ENCODE measurements at places on chromosomes 7 and 10. TPM values are rescaled to one million over a fixed set of nuclear protein-coding genes. Genes with fewer than 3 reads are reported as not detected.

The CYP3A4 gene
- not detected for total RNA-seq

The SLC13A1 gene
- not detected for total RNA-seq

The NUDT1 gene
- total RNA-seq, result 36.0 TPM

The PDZD7 gene
- 0.37 TPM for total RNA-seq
